Stimulated activated naive CD8-positive, alpha-beta T cell treated with anti-CD3 and anti-CD28 coated beads, Interleukin-15, Interleukin-2, amounts not matched to agents 100 U/mL and 50 U/mL, for 24 hours (primary cell): ENCODE measurements at places on chromosomes 3 and 15.
A peak's percentile ranks its signal among the peaks of the same experiment; 100 is the strongest.

DNA sequence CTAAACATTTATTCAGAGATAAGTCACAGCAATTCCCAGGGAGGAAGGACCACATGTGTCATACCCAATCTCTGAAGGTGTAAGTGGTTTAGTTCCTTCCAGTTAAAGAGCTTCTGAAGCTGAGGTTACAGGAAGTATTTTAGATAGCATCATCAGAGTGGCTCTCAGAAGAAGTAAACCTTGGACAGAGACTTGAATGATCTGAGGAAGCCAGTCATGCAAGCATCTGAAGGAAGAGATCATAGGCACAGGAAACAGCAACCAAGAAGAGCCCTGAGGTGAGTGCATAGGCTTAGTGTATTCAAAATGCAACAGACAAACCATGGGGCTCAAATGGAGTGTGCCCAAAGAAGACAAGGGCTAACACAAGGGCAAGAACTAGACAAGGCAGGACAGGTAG is 210.3 kb downstream of the ULK4 start:
- no peak for DNase-seq

DNA sequence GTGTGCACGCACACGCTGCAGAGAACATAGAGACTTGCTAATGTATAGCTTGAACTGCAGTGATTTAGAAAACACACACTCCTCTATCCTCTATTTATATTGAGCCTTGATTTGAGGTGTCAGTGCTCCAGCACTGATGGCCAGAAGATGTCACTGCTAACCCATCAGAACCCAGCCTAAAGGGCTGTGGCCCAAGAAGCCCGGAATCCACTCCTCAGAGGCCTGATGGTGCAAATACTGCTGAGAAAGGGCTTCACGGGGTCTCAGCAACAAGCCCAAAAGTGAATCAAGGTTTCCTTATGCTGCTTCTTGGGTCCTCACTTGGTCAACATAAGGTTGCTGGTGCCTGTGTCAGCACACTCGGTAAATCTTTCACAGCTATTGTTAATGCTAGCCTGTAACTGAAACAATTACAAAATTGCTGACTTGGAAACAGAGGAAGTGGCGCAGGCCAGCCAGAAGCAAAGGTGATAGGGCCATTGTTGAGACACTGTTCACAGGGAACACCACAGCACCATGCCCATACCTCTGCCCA is 60.3 kb downstream of the HEG1 start:
- peak; percentile 29 for DNase-seq

DNA sequence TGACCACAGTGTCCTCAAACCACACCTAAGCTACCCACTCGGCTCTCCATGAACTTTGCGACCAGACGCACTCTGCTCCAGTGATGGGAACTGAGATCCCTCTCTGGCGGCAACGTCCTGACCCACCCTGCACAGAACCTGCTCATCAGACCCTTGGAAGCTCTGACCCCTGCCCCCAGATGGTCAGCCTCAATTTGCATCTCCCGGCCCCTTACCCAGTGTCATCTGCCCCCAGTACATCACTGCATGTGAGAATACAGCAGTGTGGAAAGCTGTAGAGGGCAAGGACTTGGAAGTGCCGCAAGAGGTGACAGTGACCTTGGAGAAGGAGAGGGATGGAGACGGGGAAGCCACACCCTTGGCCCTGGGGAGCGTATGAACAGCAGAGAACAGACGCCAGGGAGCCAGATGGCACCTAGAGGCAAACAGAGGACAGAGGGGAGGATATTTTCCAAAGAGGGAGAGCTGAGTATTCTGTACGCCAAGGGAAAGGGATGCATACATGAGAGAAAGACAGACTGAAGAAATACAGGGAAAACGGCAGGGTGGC is 192.0 kb downstream of the XXYLT1 start:
- DNase-seq, result no peak

- no peak for DNase-seq
Observed at GRCh38 chr3:144868506-144868905, 896.9 kb downstream of the DIPK2A start.

GRCh38 chr15:81080996-81081395 is 53.1 kb upstream of the CFAP161 start:
- no peak for DNase-seq

- no peak for DNase-seq
Observed at GRCh38 chr3:101536266-101536665, 23.3 kb upstream of the SENP7 start.

- DNase-seq, result no peak
Observed at GRCh38 chr3:125229707-125230106, 17.2 kb upstream of the SLC12A8 start.

- no peak for DNase-seq
Observed at GRCh38 chr15:100310041-100310405, 31.8 kb downstream of the ADAMTS17 start.

DNA sequence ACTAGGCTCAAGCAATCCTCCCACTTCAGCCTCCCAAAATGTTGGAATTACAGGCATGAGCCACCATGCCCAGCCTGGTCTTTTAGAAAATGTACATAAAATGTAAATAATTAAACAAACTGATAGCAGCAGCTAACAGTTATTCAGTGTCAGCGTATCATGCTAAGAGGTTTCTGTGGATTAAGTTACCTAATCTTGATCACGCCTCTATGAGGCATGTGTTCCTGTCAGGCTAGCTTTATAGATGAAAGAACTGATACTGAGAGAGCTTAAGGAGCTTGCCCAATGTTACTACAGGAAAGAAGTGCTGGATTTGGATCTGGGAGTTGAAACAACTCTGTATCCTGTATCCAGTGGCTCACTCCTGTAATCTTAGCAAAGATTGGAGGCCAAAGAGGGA is 11.2 kb upstream of the MST1R start:
- DNase-seq, result no peak

GRCh38 chr15:59335207-59335786 is 37.4 kb downstream of the MYO1E start:
- DNase-seq, result no peak

GRCh38 chr3:32989171-32989570 is 37.7 kb downstream of the CCR4 start:
- no peak for DNase-seq

- DNase-seq, result peak; percentile 14
Observed at GRCh38 chr3:193788189-193788991, 195.4 kb downstream of the OPA1 start.

DNA sequence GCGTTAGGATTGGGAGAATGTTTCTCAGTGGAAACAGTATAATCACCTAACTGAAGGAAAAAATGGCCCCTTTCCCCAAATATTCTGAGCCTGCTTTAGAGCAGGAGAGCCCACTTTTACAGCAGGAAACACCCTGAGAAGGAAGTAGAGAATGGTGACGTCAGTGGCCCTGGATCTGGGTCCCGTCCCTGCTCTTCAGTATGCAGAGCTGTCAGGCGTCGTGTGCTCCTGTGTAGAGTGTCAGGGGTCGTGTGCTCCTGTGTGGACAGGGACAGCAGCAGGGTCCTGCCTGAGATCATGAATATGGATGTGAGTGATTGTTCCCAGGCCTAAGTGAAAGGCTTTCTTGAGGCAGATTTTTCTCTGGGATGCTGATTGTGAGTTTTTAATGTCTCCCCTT is 45.2 kb downstream of the CGNL1 start:
- no peak for DNase-seq

DNA sequence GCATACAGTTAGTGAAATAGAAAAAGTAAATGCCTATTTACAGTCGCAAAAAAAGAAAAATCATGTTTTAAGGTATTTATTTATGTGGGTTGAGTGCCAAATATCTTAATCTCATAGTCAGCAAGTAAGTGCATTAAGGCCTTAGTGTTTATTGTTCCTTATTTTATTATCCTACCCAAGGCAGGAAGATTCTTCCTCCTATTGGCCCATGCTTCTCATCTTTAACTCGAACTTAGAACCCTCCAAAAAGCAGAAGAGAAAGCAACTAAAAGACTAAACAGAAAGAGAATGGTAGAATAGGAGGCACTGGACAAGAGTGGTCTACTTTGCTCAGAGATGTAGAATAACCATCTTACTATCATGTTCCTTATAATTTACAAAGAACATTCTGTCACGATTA is 7.5 kb downstream of the RFX7 start:
- DNase-seq, result no peak

DNA sequence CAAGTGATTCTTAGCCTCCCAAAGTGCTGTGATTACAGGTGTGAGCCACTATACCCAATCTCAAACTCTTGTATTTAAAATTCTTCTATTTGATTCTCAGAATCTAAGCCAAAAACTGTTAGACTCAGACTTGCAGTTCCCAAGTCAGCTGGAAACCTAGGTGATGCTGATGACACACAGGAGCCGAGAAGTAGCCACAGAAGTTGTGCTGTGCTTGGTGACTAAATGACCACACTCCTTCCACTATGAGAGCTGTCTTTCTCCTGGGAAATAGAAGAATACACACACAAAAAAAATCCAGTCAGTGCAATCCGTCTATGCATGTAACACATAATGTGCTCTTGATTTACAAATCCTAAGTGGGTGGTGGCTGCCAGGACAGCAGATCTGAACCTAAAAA is 33.9 kb downstream of the ILDR1 start:
- DNase-seq, result no peak

DNA sequence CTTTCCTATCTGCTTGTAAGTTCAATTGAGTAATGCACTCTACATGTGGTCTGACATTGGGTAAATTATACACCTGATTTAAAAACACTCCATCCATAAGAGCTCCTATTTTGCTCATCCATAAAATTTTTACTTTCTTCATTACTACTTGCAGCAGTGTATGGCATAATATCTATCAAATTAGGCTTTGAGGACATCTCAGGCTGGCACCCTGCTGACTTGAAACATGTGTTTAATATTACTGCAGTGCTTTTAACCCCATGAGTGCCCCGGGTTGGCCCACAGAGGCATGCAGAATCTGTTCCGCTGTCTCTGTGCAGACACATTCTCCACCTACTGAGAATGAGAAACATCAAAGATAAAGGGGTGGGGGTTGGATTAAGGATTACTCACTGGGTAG is 249.9 kb upstream of the DNAJC19 start:
- DNase-seq, result no peak

DNA sequence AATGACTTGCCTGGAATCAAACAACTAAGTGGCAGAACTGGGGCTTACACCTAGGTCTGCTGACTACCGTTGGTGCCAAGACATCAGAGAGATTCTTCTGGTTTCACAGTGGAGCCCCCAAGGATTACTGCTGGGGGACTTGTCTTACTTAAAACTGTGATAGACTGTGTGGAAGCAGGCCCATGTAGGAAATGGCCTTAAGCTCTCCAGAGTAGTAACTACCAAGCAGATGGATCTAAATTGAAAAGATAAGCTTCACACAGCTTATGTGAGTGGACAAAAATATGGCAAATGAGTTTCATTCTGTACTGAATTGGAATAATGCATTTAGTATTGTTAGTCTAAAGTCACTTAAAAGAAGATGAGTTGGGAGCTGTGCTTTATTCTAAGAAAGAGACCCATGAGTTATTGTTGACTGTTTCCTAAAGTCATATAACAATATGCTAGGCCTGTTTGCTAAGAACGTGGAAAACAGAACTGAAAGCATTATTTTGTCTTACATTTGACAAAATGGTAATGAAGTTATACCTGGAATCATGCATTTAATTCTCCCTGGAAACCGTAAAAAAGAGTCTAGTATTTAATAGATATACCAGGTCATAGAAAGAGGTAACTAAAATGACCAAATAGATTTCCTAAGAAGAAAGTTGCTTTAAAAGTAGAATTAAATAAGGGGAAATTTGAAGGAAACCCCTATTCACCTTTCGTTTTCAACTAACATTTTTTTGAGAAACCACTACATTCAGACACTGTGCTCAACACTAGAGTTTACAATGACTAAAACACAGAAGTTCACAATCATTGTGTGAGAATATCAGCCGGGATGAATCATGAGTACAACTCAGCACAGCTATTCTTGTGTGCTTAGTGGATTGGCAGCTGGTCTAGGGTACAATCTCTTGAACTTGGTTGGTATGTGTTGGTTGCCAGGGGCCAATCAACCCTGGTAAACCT is 13.0 kb upstream of the MAPK6 start:
- DNase-seq, result no peak

DNA sequence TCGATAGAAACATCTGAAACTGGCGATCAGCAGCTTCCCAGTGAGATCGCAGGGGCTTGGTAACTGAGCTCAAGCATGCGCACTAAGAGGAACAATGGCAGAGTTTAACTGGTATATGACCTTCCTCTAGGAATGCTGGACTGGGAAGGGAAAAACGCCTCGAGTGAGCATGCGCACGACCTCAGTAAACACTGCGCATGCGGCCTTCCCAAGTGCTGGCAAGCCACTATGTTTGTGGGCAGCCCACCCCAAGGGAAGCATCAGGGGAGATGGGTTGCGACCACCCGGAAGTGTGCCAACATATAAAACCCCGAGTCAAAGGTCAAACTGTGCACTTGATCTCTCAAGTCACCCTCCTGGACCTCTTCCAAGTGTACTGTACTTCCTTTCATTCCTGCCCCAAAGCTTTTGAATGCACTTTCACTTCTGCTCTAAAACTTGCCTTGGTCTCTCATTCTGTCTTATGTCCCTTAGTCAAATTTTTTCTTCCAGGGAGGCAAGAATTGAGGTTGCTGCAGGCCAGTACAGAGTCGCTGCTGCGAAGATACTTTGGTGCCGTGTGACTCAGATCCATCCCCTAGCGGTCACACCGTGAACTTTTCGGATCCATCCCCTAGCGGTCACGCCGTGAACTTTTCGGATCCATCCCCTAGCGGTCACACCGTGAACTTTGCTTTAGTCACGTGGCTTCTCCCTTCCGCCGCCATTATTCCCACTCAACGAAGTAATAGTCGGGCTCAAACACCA is 243.3 kb downstream of the FAM43A start:
- no peak for DNase-seq

- DNase-seq, result peak; percentile 77
Observed at GRCh38 chr15:88331291-88331690, 74.8 kb upstream of the NTRK3 start.

- DNase-seq, result no peak
Observed at GRCh38 chr3:101730839-101731238, 6.4 kb downstream of the CEP97 start.

- DNase-seq, result no peak
Observed at GRCh38 chr3:38379201-38379770, 32.7 kb downstream of the XYLB start.

GRCh38 chr15:31516874-31517273 is 190.2 kb downstream of the KLF13 start:
- no peak for DNase-seq

DNA sequence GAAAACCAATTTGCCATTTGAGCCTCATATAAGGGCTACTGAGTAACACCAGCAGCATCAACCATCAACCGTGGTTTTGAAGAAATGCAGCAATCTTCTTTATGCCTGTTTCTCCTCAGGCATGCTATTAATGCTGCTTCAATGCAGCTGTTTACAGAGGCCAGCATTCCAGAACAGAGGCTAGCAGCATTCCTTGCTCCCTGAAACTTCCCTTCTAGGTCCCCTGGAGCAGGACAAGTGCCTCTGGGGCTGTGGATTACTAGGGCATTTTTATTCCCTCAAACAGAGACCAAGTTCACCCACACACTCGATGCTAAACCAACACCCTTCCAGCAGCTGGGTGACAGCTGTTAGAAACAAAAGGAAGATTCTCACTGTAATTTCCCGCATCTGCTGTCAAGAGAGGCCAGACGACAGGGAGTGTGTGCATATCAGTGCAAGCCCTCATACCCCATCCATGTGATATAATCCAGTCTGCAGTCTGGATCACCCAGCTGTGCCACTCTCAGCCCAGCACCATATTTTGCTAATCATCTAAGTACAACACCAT is 57.5 kb downstream of the HOMER2 start:
- DNase-seq, result no peak

GRCh38 chr15:62644889-62645742 is 397.4 kb upstream of the TPM1 start:
- DNase-seq, result no peak
